ENCODE measurements at places on chromosomes 6 and 20. TPM values are rescaled to one million over a fixed set of nuclear protein-coding genes. Genes with fewer than 3 reads are reported as not detected.
A peak's percentile ranks its signal among the peaks of the same experiment; 100 is the strongest.

- H3K4me1 ChIP-seq = no peaks in the 10 kb centered on the region
- H3K27ac ChIP-seq = no peak overlapping the region
- peaks cover 50% of the 10 kb centered on the region for H3K36me3 ChIP-seq
- no peaks in the 10 kb centered on the region for H3K27me3 ChIP-seq
- no peak overlapping the region for H3K4me3 ChIP-seq
These were observed 21.9 kb downstream of the ZNF217 start for GRCh38 chr20:53571555-53572286.

The PRICKLE4 gene
- total RNA-seq = 4.9 TPM

- no peak for DNase-seq
- no peaks in the 10 kb centered on the region for H3K36me3 ChIP-seq
- H3K27me3 ChIP-seq = no peaks in the 10 kb centered on the region
- no peak overlapping the region for H3K27ac ChIP-seq
- peaks cover 8% of the 10 kb centered on the region for H3K4me1 ChIP-seq
These were observed 210.1 kb upstream of the CNR1 start for GRCh38 chr6:88376197-88376596.

DNA sequence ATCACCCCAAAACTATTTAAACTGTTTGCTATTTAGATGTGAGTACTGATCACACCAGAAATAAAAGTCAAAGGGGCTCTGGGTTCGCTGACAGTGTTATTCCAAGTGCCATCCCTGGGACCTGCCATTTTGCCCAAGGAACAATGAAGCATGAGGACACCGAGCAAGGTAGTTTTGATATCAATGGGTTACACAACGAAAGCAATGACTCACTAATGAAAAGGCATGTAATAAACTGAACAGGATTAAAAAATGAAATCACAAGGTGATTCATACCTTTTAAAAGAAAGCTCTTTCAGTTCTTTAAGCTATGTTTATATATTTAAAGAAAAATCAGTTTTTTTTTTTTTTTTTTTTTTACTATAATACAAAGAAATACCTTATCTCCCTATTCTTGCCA lies 102.0 kb downstream of the HS3ST5 start:
- H3K4me3 ChIP-seq = no peak overlapping the region
- H3K36me3 ChIP-seq = no peaks in the 10 kb centered on the region
- H3K27me3 ChIP-seq = no peaks in the 10 kb centered on the region
- DNase-seq = no peak
- no peak overlapping the region for H3K27ac ChIP-seq

The RAB32 gene
- total RNA-seq = 20.1 TPM

DNA sequence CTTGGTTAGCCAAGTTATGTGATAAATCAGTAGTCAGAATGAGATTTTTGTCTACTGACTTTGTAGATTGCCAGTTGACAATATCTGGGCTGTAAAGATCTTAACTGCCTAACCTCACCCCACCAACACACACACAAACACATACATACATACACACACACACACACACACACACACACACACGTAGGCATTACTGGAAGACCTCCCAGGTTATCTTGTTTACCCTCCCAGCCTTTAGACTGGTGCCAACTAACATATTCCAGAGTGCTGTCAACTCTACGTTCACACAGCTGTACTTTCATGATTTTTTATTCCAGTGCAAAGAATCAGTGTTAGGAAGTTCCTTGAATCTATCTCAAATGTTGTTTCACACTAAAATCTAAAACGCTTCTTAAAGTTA lies 38.9 kb downstream of the BMP5 start:
- H3K4me1 ChIP-seq = peaks cover 8% of the 10 kb centered on the region
- DNase-seq = no peak
- H3K4me3 ChIP-seq = no peak overlapping the region
- H3K36me3 ChIP-seq = no peaks in the 10 kb centered on the region

- no peak overlapping the region for H3K4me3 ChIP-seq
- H3K27me3 ChIP-seq = peaks cover 52% of the 10 kb centered on the region
- H3K36me3 ChIP-seq = no peaks in the 10 kb centered on the region
- no peak overlapping the region for H3K27ac ChIP-seq
- no peak for DNase-seq
These were observed 24.7 kb downstream of the CTCFL start for GRCh38 chr20:57500235-57500634.

DNA sequence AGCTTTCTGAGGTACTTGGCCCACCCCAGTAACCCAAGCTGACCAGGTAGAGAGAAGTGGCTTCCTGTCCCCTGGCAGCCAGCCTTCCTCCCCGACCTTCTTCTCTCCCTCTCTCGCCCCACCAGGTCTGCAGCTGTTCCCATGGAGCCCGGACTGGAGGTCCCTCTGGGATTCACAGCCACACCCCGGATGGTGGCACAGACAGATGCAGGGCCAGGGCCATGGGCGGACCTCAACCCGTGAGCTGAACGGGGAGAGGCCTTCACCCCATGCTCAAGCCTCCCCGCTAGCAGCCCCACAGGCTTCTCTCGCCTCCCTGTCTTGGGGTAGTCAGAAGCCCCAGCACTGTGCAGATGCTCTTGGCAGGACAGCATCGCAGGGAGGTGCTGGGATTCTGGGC lies 41.3 kb downstream of the CPXM1 start:
- peaks cover 42% of the 10 kb centered on the region for H3K27me3 ChIP-seq
- no peak overlapping the region for H3K4me3 ChIP-seq
- no peak for DNase-seq

- H3K4me3 ChIP-seq = no peak overlapping the region
- DNase-seq = no peak
- H3K27ac ChIP-seq = no peak overlapping the region
- H3K27me3 ChIP-seq = no peaks in the 10 kb centered on the region
- H3K36me3 ChIP-seq = no peaks in the 10 kb centered on the region
These were observed 66.1 kb upstream of the NOX3 start for GRCh38 chr6:155521719-155522118.

GRCh38 chr6:38099221-38099620 lies 279.7 kb downstream of the ZFAND3 start:
- peaks cover 2% of the 10 kb centered on the region for H3K4me1 ChIP-seq
- DNase-seq = no peak
- no peak overlapping the region for H3K4me3 ChIP-seq
- H3K27ac ChIP-seq = no peak overlapping the region

- H3K27ac ChIP-seq = peak overlapping the region; percentile 94
- H3K4me1 ChIP-seq = peaks cover 36% of the 10 kb centered on the region
- H3K4me3 ChIP-seq = peak overlapping the region; percentile 82
- H3K36me3 ChIP-seq = peaks cover 12% of the 10 kb centered on the region
- no peaks in the 10 kb centered on the region for H3K27me3 ChIP-seq
These were observed 844 bp downstream of the WFDC2 start for GRCh38 chr20:45470262-45470931.

DNA sequence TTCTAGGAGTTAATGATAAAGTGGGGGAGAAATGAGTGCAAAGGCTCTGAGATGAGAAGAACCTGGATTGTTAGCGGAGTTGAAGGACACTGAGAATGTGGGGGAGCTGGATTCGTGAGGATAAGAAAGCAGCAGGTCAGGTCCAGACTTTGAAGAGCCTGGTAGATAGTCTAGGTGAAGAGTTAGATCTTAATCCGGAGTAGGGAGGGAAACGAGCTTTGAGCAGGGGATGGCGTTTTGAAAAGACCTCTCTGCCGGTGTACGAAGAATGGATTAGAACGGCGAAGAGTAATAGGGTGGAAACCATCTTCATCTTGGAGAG lies 487 bp upstream of the PHF20 start:
- peak overlapping the region; percentile 96 for H3K27ac ChIP-seq
- H3K4me1 ChIP-seq = peaks cover 24% of the 10 kb centered on the region

The BPIFA1 gene
- total RNA-seq = not detected

DNA sequence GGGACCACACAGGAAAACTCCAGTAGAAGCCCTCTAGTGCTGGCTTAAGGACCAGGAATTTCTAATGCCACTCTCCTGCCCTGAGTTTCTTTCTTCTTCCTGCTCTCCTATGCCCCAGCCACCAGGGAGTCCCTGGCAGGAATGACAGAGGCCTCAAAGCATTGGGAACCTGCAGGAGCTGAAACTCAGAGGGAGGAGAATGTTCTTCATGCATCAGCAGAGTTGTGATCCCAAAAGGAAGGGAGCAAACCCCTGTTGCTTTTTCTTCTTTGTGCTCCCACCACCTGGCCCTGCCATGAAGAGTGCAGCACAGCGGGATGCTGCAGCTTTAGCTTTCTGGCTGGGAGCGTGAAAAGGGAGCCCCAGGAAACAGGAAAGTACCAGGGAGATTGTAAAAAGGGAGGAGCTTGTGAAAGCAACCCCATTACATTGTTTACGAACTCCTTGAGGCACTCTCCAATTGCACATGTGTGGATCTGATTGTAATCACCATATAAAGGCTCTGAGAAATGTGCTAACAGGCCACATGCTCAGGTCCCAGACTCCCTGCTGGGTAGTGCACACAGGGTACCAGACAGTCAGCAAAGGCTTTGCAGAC lies 34.7 kb upstream of the FKBP1A start:
- peaks cover 1% of the 10 kb centered on the region for H3K4me1 ChIP-seq
- H3K36me3 ChIP-seq = no peaks in the 10 kb centered on the region
- peaks cover 2% of the 10 kb centered on the region for H3K27me3 ChIP-seq

DNA sequence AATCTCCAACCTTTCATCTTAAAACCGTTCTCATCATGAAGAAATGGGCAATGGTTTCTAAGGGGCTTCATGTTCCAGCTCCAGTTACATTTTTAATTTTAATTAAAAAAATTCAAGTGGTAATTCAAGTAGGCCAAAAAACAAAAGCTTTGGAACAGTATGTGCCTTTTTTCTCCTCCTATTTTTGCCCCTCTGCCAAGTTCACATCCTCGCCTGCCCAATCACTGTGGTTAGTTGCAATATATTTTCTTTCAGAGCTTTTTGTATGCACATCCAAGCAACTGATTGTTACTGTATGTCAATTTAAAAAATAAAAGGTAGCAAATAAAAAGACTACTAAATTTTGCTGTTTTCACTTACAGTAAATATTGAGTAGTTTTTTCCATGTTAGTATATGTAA lies 99.8 kb upstream of the B3GAT2 start:
- no peak for DNase-seq
- no peaks in the 10 kb centered on the region for H3K4me1 ChIP-seq
- H3K4me3 ChIP-seq = no peak overlapping the region

The MEI4 gene
- 2.6 TPM for total RNA-seq

GRCh38 chr6:129350278-129350677 lies 359.7 kb downstream of the ARHGAP18 start:
- H3K4me1 ChIP-seq = no peaks in the 10 kb centered on the region
- no peak for DNase-seq
- H3K4me3 ChIP-seq = no peak overlapping the region
- H3K36me3 ChIP-seq = no peaks in the 10 kb centered on the region
- H3K27me3 ChIP-seq = no peaks in the 10 kb centered on the region
- H3K27ac ChIP-seq = no peak overlapping the region

DNA sequence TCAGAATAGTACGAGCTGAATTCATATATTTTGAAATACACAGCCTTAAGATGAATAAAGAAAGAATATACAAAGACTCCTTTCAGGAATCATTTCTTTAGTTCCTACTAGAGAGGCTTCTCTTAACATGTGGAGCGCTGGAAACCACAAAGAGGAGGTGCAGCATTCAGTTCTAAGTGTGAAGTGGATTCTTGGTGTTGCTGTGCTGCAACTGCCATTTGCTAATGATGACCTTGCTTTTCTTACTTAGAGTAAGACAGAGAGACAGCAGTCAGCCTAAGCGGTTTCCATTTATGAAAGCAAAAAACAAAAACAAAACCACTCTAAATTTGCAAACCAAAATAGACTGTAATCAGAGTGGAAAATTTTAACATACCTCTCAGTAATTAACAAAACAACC lies 629.0 kb downstream of the EPHA7 start:
- H3K4me1 ChIP-seq = no peaks in the 10 kb centered on the region
- H3K36me3 ChIP-seq = no peaks in the 10 kb centered on the region
- no peaks in the 10 kb centered on the region for H3K27me3 ChIP-seq
- no peak overlapping the region for H3K27ac ChIP-seq
- DNase-seq = no peak

- DNase-seq = no peak
- no peak overlapping the region for H3K4me3 ChIP-seq
- H3K27me3 ChIP-seq = peaks cover 15% of the 10 kb centered on the region
These were observed 30.0 kb downstream of the VSTM2L start for GRCh38 chr20:37932919-37933318.

DNA sequence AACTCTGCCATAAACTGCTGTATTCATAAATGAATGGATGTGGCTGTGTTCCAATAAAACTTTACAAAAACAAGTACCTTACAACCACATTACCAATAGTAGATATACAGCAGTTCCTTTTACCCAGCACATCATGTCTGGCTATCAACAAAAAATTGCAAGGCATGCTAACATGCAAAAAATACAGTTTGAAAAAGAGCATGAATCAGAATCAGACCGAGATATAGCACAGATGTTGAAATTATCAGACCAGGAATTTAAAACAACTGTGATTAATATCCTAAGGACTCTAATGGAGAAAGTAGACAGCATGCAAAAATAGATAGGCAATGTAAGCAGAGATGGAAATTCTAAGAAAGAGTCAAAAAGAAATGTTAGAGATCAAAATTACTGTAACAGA lies 8.4 kb upstream of the NUS1 start:
- DNase-seq = no peak
- H3K27me3 ChIP-seq = no peaks in the 10 kb centered on the region
- no peaks in the 10 kb centered on the region for H3K4me1 ChIP-seq

The SMLR1 gene
- total RNA-seq = 0.79 TPM

GRCh38 chr20:61779176-61779965 lies 286.3 kb downstream of the TAF4 start:
- H3K36me3 ChIP-seq = no peaks in the 10 kb centered on the region
- H3K4me3 ChIP-seq = no peak overlapping the region
- DNase-seq = no peak

GRCh38 chr6:125850361-125850760 lies 59.6 kb downstream of the NCOA7 start:
- DNase-seq = no peak
- H3K36me3 ChIP-seq = peaks cover 11% of the 10 kb centered on the region
- no peak overlapping the region for H3K27ac ChIP-seq
- peaks cover 23% of the 10 kb centered on the region for H3K4me1 ChIP-seq

DNA sequence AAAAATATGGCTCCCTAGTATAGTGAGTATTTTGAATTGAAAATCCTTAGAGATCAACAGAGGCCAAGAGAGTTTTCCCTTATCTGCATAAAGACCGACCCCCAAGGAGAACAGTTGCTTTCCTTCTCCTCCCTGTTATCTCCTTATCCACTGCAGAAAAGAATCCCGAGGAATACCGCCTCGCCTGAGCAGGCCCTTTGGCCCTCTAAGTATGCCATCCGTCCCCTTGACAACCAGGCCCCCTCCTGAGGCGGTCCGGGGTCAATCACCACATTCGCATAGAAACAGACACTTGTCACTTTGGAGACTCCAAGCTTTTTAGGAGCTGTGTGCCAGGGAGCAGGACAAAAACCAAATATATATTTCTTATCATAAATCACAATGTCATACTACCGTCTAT lies 15.9 kb upstream of the GGTLC1 start:
- H3K27ac ChIP-seq = peak overlapping the region; percentile 69
- H3K27me3 ChIP-seq = peaks cover 9% of the 10 kb centered on the region
- H3K4me1 ChIP-seq = peaks cover 3% of the 10 kb centered on the region
- DNase-seq = no peak
- no peak overlapping the region for H3K4me3 ChIP-seq
